ENCODE measurements at places on chromosomes 7 and 10. TPM values are rescaled to one million over a fixed set of nuclear protein-coding genes. Genes with fewer than 3 reads are reported as not detected.

DNA sequence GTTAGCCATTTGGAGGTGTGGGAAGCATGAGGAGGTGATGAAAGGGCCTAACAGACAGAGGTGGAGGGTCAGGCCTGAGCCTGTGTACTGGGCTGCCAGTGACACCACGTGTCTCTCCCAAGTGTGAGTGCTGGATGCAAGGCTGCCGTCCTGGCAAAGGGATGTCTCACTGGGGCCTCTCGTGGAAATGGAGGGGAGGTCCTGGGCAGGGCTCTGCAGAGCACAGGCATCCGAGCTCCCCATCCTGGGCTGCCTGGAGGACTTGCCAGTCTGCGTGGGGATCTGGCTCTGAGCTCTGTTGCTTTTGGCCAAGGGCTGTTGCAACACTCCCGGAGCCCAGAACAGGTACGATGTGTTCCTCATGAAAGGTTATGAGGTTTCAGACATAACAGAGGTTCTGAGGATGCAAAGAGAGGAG lies 77.3 kb downstream of the GRK5 start:
- DNase-seq: peak; percentile 67
- no peaks in the 10 kb centered on the region for H3K27me3 ChIP-seq
- H3K27ac ChIP-seq: peak overlapping the region; percentile 87

FGL2 gene
- 31.7 TPM for total RNA-seq

GRCh38 chr10:97197030-97197500 lies 11.3 kb upstream of the SLIT1 start:
- H3K27ac ChIP-seq: no peak overlapping the region
- peaks cover 12% of the 10 kb centered on the region for H3K4me1 ChIP-seq
- no peaks in the 10 kb centered on the region for H3K27me3 ChIP-seq
- no peak for DNase-seq
- no peak overlapping the region for H3K4me3 ChIP-seq
- H3K36me3 ChIP-seq: no peaks in the 10 kb centered on the region

DNA sequence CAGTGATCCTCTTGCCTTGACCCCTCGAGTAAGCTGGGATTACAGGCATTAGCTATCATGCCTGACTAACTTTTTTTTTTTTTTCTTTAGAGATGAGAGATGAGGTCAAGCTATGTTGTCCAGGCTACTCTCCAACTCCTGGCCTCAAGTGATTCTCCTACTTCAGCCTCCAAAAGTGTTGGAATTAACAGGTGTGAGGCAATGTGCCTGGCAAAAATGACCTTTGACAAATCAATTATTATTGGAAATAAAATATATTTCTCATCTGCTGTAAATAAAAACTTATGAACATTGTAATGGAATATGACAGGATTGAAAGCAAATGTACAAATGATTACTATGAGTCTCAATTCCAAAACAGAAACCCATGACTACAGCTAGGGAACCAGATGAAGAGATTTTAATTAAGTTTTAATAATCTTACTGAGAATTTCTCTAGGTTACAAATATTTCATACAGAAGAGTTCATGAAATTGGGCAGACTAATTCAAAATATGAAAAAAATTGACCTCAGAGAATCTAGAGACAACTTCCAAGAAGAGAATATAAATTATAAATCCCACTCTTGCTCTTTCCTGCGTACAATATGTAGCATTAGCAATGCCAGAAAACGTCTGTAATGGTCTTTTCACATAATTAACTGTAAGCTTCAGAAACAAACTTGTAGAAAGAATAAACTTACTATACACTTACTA lies 414.7 kb downstream of the DGKB start:
- no peaks in the 10 kb centered on the region for H3K36me3 ChIP-seq
- no peaks in the 10 kb centered on the region for H3K4me1 ChIP-seq
- no peak for DNase-seq

DNA sequence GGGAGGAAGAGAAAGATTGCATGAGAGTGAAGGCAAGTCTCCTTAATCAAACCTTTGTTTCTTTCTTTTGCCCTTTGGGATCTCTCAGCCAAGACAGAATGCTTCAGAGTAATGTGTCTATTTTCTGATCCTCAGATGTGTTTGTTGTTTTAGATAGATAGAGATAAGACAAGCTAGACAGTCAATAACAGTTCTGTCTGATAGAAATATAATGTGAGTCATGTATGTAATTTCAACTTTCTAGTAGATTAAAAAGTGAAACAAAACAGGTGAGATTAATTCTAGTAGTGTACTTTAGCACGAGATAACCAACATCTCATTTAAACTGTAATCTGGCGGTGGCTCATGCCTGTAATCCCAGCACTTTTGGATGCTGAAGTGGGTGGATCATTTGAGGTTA lies 159.2 kb downstream of the GATA3 start:
- H3K36me3 ChIP-seq: no peaks in the 10 kb centered on the region
- no peaks in the 10 kb centered on the region for H3K27me3 ChIP-seq
- H3K4me1 ChIP-seq: no peaks in the 10 kb centered on the region
- H3K27ac ChIP-seq: no peak overlapping the region
- DNase-seq: no peak
- no peak overlapping the region for H3K4me3 ChIP-seq

DNA sequence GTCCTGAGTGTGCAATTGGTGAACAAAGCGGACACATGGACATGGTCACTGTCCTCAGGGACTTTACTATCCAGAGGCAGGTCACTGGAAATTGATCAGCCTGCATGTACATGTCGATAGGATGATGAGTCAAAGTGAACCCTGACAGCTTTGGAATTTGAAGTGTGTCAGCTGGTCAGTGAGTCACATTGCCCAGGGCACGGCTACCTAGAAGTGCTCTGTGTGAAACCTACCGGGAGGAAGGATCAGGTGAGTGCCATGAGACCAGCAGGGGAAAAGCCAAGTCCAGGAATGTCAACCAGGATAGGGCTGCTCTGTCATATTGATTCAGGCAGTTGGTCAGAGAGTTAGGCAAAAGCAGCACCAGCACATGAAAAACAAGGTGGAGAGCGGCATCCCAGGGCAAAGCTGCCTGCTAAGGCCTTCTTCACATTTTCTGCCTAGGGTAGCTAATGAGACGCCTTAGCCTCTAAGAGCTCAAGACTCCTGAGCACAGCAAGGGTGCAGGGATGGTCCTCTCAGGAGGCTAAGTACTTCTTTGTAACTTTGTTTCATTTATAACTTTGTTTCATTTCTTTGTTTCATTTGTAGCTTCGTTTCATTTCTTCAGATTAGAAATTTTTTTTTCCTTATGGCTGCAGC lies 19.4 kb upstream of the PDCD4 start:
- peaks cover 31% of the 10 kb centered on the region for H3K4me1 ChIP-seq
- no peaks in the 10 kb centered on the region for H3K36me3 ChIP-seq
- peak; percentile 71 for DNase-seq
- no peaks in the 10 kb centered on the region for H3K27me3 ChIP-seq
- peak overlapping the region; percentile 28 for H3K27ac ChIP-seq
- no peak overlapping the region for H3K4me3 ChIP-seq

GRCh38 chr10:88386821-88387773 lies 196.0 kb downstream of the RNLS start:
- no peak overlapping the region for H3K4me3 ChIP-seq
- no peaks in the 10 kb centered on the region for H3K36me3 ChIP-seq
- DNase-seq: peak; percentile 91
- H3K27ac ChIP-seq: peak overlapping the region; percentile 72
